Fibroblast of lung (primary cell): ENCODE measurements at places on chromosomes 1 and 21. TPM values are rescaled to one million over a fixed set of nuclear protein-coding genes. Genes with fewer than 3 reads are reported as not detected.

The SLC44A3 gene
- 6.2 and 9.7 TPM in 2 replicates for total RNA-seq

The MMEL1 gene
- total RNA-seq = 0.33 TPM in 1 of 2 replicates, not detected in the other

The MAP10 gene
- 2.6 TPM in 2 replicates for total RNA-seq

The MSH4 gene
- total RNA-seq = 0.66 and 0.77 TPM in 2 replicates

The RHCE gene
- 0.26 and 0.50 TPM in 2 replicates for total RNA-seq

The NPR1 gene
- 0.66 and 2.1 TPM in 2 replicates for total RNA-seq

The KLHDC7A gene
- total RNA-seq = not detected in 2 replicates

The OR2G6 gene
- total RNA-seq = not detected in 2 replicates

The AQP10 gene
- total RNA-seq = not detected in 2 replicates

The RAB25 gene
- total RNA-seq = not detected in 2 replicates
